Right atrium auricular region (tissue), 2 donors: ENCODE measurements at places on chromosomes 6 and 20. TPM values are rescaled to one million over a fixed set of nuclear protein-coding genes. Genes with fewer than 3 reads are reported as not detected.

Gene KCNK17
- total RNA-seq, result 0.98 TPM

- DNase-seq, result peak; percentile 67
Measured at GRCh38 chr20:47489448-47489872, 12.2 kb upstream of the NCOA3 start.

- no peak for DNase-seq
Measured at GRCh38 chr6:16157909-16158308, 29.0 kb downstream of the MYLIP start.

DNA sequence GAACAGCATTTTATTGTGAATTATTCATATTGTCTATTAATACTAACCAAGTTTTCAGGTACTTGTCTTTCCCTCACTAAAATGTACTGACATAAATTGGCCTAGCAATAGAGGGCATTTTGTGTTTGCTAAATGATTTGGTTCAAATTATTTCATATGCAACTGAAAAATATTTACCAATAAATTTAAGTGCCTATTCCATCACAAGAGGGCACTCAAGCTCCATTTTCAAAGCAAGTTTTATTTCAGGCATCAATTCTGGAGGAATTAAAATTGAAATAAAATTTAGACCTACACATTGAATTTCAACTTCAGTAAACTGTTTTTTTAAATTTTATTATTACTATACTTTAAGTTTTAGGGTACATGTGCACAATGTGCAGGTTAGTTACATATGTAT is 114.3 kb upstream of the SYNCRIP start:
- no peak for DNase-seq
